ENCODE measurements at places on chromosomes 6 and 20.
A peak's percentile ranks its signal among the peaks of the same experiment; 100 is the strongest.

- peak; percentile 83 for DNase-seq
Measured at GRCh38 chr20:48635791-48636267, 192.0 kb downstream of the PREX1 start.

- DNase-seq = no peak
Measured at GRCh38 chr6:41548841-41549642, 2.9 kb downstream of the FOXP4 start.

GRCh38 chr6:30075790-30076732 is 492 bp upstream of the RNF39 start:
- peak; percentile 59 for DNase-seq

DNA sequence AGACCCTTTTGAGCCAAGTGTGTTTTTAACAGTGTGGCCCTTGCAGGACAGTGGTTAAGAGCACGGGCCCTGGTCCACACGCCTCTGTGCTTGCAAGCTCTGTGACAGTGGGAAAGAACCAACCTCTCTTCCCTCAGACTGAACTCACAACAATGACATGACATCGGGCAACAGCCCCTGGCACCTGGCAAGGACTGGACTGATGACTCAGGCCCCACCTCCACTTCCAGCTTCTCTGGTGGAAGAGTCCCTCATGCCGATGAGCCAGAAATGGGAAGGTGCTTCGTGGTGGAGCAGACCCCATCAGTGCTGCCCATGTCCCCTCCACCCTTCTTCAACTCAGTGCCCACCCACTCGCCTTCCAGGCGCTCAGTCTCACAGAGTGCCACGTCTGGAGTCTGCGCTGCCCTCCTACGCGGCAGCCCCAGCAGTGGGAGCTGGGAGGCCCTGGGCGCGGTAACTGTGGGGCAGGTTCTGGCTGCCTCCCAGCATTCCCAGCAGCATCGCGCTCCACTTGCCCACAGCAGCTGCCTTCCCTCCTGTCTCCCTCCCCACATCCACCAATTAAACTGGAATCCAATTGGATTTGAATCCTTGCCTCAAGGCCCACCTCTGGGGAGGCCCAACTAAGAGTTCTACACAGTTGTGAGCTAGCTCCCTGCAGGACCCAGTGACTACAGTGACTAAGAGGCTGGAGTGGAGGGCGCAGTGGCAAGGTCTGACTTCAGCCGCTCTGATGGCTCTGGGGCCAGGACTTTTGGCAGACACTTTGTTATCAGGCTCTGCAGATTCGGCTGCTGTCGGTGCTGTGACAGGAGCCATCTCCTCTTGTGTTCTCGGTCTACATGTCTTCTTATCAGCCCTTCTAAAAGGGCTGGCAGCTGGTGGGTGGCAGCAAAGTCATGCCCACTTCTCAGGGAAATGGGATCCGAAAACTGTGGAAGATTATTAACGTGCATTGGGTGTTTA is 156.8 kb upstream of the MLN start:
- DNase-seq = no peak

DNA sequence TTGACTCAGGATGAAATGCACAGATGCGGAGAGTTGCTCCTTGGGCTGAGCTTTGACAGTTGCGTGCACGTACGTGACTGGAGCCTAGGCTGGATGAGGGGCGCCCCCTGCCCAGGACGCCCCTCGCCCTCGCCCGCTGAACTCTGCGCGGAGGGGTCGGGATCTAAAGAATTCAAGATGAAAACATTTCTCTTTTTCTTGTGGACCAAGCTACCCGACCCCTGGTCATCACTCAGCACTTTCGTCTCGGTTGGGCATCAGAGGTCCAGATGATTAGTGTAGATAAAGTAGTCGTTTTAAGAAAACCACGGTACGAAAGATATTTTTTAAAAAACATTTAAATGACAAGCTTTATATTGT is 700 bp downstream of the DTD1 start:
- peak; percentile 58 for DNase-seq

DNA sequence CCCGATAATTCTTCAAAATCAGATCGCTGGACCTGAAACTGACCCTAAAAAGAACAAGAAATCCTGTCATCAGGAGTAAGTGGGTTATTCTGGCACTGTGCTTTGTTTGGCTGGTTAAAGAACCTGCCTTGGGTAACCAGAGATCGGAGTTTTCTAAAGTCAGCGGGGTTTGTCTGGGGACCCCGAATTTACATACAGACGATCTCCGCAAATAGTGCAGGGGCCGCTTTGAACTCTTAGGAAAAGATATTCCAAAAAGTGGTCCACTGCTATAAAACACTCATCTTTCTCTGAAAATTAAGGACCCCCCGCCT is 33.0 kb upstream of the BTN3A2 start:
- no peak for DNase-seq

- DNase-seq = no peak
Measured at GRCh38 chr6:17865798-17866725, 121.4 kb downstream of the KIF13A start.

DNA sequence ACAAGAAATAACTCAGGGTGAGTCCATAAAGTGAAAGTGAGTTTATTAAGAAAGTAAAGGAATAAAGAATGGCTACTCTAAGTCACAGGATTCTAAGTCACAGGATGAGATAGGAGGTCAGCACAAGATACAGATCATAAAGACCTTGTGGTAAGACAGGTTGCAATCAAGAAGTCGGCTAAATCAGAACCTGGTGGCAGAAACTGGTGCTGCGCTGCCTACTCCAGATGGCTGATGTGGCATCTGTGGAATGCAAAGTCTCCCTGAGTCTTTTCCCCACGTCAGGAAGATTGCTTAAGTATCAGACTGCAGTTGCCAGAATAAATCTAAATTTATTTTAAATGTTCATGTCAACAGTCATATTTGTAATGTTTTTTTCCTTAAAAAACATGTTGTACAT is 10.7 kb upstream of the KCNK15 start:
- DNase-seq = peak; percentile 47

Data from neural progenitor cell (in vitro differentiated cells).